ENCODE measurements at places on chromosomes 12 and 14.

- no peak for DNase-seq
These were observed 149.7 kb upstream of the SLC16A7 start for GRCh38 chr12:59446116-59446515.

DNA sequence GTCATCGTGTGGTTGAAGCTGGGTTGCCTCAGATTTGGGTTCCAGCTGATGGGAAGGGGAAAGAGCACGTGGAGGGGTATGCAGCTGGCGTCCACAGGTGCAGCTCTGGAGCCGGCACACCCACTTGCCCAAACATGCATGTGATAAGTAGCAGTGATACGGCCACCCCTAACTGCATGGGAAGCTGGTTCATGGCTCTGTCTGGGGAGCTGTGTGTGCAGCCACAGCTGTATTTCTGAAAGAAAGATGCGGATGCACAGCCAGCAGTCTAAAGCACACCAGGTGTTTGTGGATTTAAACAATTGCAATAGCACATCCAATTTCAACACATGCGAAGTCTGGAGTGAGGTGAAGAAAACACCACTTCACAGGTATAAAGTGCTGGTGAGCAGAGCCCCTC, 181.4 kb downstream of the EFCAB11 start:
- peak; percentile 86 for DNase-seq

DNA sequence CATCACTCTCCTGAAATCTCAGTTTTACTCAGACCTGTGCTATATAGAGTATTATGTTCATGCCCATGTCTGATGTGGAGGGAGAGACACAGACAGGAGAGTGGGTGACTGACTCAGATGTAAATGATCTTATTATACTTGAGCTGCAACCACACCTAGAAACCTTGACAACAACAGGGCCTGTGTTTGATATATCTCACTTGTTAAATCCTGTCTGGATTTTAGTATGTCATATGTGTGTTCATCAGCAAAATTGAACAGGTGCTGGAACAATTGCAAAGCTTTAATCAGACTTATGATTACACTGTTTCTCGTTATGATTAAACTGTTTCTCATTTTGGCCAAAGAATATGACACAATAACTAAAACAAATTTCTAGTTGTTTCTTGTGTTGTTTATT, 37.7 kb downstream of the DIP2B start:
- no peak for DNase-seq

- no peak for DNase-seq
These were observed 46.9 kb upstream of the NOS1 start for GRCh38 chr12:117408161-117408791.

- DNase-seq: no peak
These were observed 3.8 kb downstream of the DCN start for GRCh38 chr12:91178781-91179180.

GRCh38 chr12:89476232-89476631, 48.4 kb downstream of the GALNT4 start:
- no peak for DNase-seq

GRCh38 chr14:50666772-50667683, 1.1 kb downstream of the SAV1 start:
- DNase-seq: peak; percentile 65

DNA sequence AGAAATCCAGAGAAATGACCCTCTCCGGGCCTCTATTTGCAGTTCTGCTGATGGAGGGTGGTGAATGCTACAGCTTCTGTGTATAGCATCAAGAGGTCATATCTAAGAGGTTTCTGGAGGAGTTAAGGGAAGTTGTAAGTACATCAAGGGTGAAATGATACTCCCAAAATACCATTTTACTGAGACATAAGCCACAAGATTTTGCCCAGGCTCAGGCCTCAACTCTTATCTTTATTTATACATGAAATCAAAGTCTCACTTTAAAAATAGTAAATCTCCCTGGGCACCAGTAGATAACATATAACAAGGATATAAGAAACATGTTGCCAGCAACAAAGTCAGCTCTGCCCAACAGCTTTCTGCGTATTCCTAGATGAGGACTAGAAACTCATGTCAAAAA, 40.4 kb downstream of the NIN start:
- DNase-seq: peak; percentile 50

DNA sequence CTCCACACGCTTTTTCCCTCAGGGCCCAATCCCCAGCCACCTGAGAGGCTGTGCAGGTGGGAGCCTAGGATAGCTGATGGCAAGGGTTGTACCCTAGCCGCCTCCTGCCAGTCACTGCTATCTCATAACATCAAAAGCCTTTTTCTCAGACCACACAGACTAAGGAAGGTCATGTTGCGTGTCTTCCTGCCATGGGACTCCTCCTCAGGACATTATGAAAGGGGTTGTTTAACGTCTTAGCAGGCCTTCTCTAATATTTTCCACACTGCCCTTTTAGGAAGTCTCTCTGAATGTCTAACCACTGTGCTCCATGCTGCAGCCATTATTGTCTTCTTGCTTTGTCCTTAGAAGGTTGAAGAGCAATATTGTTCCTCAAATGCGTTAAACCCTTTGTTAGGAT, 7.6 kb upstream of the SMUG1 start:
- DNase-seq: peak; percentile 30

DNA sequence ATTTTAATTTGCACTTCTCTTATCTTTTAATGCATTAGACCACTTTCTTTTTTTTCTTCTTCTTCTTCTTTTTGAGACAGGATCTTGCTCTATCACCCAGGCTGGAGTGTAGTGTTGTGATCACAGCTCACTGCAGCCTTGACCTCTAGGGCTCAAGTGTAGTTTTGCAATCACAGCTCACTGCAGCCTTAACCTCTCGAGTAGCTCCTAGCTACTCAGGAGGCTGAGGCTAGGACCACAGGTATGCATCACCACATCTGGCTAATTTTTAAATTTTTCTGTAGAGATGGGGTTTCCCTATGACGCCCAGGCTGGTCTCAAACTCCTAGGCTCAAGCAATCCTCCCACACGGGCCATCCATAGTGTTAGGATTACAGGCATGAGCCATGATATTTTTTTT, 12.7 kb downstream of the TMED8 start:
- DNase-seq: no peak

- no peak for DNase-seq
These were observed 10.2 kb upstream of the YARS2 start for GRCh38 chr12:32765906-32766305.

GRCh38 chr12:2754208-2754607, 40.6 kb upstream of the FKBP4 start:
- no peak for DNase-seq

DNA sequence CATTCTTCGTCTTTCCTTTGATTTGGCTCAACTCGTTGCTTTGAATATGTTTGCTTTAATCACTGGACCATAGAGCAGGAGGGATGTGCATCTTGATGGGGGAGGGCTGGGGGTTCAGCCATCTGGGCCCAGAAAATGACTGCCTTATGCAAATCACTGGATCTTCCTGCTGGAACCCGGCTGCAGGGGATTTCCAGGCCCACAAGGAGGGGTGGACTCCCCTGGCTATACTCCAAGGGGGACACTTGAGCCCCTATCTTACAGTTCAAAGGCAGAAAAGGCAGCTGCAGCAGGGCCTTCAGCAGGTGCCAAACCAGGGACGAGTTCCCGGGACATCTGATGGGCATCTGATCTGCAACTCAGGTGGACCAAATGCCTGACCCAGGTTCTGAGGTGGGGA, 122.5 kb downstream of the DICER1 start:
- peak; percentile 8 for DNase-seq

- DNase-seq: peak; percentile 84
These were observed 22.1 kb upstream of the NINJ2 start for GRCh38 chr12:685388-685787.

DNA sequence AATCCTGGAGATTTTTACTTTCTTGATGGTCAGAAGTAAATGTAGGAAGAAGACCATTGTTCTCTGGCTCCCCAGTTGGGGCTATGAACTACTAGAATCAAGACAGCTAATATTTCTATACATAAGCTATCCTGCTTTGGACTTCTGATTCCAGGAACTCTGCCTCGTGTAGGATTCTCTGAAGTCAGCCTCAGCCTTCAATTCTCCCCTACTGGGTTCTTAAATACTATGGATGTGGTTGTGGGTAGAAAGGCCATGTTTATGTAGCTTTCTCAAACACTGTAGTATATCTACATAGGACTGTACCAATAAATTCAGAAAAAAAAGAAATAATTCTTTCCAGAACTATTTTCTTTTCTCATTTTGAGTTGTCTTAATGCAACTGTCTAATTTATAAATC, 302.5 kb downstream of the ITPR2 start:
- DNase-seq: no peak

DNA sequence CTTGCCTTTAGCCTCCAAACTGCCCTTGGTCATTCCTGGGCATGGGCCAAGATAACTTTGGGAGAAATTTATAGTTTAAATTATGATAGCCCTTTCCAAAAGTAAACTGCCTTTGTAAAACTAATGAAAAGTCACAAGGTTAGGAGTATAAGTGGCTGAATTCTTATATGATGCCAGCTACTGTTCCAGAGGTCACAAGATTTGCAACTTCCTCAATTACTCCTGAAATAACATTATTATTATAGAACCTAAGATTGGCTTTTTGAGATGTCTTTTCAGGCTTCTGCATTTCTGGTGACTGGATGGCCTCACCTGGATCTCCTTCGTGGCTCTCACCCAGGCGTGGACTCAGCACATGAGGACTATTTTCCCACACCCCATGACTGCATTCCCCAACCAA, 55.0 kb downstream of the OSBPL8 start:
- no peak for DNase-seq

GRCh38 chr14:72613231-72613974, 280.5 kb downstream of the DPF3 start:
- no peak for DNase-seq

DNA sequence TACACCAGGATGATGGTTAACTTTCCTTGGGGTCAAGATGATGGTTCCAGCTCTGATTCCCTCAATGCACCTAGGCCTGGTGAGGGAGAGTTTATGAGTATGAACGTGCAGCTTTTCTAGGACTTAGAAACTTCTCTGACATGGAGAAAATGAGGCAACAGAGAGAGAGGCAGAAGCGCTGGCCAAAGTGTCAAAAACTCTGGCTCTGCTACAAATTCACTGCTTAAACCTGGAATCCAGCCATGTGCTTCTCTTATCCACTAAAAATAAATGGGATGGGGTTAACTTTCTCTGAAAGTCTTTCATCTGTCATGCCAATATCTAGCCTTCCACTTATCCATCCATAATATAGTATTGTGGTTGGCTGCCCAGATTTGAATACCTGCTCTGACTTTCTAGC, 568.7 kb downstream of the MED13L start:
- no peak for DNase-seq

All from OCI-LY7 (cell line).